ENCODE measurements at places on chromosomes 13 and 19.

GRCh38 chr13:107138486-107138885 lies 570.5 kb upstream of the ARGLU1 start:
- DNase-seq = no peak

- no peak for DNase-seq
Measured at GRCh38 chr13:78784014-78784750, 125.2 kb upstream of the OBI1 start.

DNA sequence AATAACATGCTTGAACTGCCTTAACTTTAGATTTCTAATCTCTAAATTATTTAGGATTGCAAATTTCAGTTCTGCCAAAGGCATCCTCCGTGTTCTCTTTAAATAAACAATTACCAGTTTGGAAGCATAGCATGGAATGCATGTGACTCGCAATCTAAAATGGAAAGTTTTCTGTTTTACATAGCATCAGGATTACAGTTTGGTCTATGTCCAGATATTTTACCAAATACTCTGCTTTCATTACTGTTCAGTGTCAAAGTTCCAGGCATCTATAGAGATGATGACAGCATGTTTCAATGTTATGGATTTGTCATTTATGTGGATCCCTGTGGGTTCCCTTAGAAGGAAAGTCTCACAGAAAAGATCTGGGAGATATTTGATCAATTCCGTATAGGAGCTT lies 16.8 kb downstream of the FLT1 start:
- DNase-seq = no peak

DNA sequence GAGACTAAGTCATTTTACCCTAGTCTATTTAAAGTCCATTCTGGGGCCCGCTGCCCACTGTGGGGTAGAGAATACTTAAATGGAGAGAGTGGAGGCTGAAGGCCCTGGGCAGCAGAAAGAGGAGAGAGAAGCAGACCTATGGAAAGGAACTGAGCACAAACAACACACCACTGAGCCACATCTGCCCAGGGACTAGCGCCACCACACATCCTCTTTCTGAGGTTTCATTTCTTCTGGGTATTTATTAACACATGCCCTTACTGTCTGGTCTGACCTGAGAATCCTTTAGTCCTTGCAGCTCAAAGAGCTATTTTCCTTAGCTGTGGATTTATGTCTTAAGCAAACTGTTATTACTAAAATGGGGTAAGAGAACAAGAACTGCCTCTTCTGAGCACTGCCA lies 154.0 kb downstream of the NALCN start:
- no peak for DNase-seq

DNA sequence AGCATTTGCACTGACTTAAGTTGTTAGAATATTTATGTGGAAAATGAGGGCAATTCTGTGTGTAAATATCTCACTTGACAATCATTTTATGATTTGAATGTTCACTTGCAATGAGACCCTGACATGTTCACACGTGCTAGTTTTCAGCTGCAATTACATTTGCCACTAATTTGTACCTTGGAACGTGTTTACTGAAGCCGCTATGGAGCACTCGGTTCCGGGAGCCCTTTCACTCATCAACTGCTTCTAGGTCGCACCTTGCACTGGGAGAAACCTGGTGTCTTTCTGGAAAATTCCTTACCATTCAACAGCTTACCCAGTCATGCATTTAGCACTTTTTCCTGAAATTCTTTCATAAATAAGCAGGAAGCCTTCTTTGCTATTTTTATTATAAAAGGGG lies 229.6 kb downstream of the ZIC5 start:
- DNase-seq = no peak

DNA sequence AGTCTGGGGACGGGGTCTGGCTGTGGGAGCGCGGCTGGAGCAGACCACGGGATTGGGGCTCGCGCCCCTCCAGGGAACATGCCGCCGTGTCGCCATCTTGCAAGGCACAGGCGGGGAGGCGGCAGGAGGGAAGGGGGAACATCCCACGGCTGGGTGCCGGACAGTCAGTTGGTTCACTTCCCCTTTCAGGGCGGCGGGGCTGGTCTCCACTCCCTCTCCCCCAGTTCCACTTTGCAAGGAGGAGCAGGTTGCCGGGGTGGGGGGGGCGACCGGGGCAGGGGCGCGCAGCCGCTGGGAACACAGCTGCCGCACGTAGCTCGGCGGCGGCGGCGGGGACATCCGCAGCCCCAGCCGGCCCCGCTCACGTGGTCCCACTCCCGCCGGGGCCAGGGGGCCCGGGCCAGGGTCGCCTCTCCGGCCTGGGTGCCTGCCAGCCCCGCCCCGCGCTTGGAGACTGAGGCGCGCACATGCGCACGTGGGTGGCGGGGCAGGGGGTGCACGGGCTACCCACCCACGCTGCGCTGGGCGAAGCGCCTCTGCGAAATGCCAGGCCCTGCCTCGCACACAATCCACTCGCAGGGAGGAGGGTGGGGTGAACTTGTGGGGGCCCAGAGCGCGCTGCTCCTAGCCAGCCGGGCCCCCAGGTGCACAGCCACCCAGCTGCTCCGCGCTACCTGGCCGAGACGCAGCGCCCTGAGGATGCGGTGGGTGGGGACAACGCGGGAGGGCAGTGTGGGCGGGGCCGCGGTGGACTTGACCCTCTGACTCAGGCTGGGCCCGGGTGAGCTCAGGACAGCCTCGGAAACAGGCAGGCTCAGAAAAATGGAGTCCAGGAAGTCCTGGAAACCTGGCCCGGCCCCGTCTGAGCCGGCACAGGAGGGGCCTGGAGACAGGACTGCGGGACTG lies 6.4 kb downstream of the KLF16 start:
- DNase-seq = peak; percentile 80

DNA sequence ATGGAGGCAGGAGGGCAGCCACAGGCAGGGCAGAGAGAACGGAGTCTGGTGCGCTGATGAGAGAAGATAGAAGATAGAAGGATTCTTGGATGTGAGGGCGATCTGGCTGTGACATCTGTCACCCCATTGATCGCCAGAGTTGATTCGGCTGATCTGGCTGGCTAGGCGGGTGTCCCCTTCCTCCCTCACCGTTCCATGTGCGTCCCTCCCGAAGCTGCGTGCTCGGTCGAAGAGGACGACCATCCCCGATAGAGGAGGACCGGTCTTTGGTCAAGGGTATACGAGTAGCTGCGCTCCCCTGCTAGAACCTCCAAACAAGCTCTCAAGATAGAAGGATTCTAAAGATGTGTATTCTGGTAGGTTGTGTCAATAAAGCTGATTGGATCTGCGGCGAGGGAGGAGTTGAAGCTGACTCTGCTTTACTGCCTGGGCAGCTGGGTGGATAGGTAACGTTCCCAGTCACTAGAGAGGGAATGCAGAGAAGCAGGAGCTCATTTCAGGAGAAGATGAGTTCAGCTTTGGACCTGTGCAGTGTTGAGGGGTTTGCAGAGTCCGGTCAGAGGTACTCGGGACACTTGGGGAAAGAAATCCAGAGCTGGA lies 5.1 kb downstream of the UBAC2 start:
- peak; percentile 53 for DNase-seq

DNA sequence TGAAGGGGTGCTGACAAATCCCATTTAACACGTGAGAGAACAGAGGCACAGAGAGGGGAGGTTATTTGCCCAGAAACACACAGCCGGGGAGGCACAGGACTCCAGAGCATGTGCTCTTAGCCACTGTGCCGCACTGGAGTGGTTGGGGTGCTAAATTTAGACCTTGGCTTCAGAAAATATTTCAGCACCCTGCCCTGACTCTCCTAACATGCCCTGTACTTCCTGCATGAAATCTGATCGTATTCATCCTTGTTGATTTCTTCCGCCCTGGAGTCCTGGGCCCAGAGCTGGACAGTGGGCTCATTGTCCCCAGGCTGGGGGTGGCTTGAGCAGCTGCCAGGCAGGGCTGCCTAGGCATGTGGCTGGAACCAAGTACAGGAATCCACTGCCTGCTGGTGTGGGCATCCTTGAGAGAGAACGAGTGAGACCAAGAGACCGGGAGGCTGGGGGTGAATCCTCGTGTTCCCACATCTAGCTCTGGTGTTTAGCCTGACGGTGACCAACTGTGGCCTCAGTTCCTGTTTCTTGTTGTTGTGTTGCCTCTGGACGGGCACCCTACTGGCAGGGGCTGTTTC lies 5.3 kb downstream of the SLC27A1 start:
- no peak for DNase-seq

DNA sequence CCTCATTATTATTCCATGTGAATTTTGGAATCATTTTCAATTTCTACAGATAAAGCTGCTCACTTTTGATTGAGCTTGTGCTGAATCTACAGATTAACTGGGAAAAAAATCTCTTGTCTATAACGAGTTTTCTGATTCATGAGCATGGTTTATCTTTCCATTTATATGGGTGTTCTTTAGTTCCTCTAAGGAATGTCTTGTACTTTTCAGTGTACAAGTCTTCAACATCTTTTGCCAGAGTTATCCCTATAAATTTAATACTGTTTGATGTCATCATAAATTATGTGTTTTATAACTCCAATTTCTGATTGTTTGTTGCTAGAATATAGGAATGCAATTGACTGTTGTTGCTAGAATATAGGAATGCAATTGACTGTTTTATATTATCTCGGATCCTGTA lies 533.8 kb downstream of the OLFM4 start:
- DNase-seq = no peak

- DNase-seq = no peak
Measured at GRCh38 chr13:52096748-52097147, 32.1 kb downstream of the NEK5 start.

GRCh38 chr13:91347996-91348905 lies 764 bp downstream of the MIR17HG start:
- peak; percentile 89 for DNase-seq

- DNase-seq = peak; percentile 46
Measured at GRCh38 chr13:113918981-113919701, 54.7 kb downstream of the C13orf46 start.

DNA sequence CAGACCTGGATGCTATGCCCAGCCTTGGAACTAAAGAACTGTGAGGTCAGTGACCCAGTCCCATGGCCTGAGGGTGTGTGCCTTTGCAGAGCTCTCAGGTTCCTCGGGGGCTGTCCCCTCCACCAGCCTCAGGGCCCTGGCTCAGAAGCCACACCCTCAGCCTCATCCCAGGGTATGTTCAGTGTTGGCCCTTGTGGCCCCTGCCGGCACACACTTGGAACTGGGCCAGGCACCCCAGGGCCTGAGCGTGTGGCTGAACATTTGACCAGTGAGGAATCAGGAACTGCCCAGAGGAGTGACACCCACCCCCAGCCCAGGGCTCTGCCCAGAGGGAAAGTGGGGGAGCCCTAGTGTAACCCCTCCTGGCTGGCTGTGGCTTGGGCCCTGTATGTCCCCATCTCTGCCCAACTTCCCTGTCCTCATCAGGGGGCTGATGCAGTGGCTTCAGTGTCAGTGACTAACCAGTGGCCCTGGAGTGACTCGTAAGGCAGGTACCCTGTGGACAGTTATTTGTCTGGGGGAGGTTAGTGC lies 10.0 kb downstream of the NKPD1 start:
- DNase-seq = no peak

- no peak for DNase-seq
Measured at GRCh38 chr19:13102416-13102665, 317 bp downstream of the LYL1 start.

GRCh38 chr19:43820098-43820883 lies 6.8 kb upstream of the ZNF283 start:
- DNase-seq = peak; percentile 71

GRCh38 chr13:52104624-52105023 lies 24.2 kb downstream of the NEK5 start:
- no peak for DNase-seq

GRCh38 chr13:27170516-27171243 lies 931 bp downstream of the USP12 start:
- peak; percentile 80 for DNase-seq

GRCh38 chr13:95239283-95239682 lies 62.0 kb downstream of the ABCC4 start:
- DNase-seq = no peak

- no peak for DNase-seq
Measured at GRCh38 chr13:113401452-113402415, 37.8 kb upstream of the GRTP1 start.

DNA sequence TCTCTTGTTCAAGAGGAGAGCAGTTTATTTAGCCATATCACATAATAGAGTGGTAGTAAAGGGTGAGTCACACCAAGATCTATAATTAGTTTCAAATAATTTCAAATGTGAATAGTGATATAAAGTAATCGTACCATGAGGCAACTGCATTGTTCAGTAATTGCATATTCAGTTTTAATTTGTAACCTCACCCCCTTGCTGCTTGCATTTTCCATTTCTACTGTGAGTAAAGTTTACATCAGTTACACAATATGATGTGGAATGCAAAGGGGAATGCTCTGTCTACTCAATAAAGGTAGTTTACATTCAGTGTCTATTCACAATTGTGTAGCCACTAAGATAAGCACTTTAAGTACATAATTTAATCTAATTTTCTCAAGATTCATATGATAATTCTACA lies 1695.7 kb upstream of the SPRY2 start:
- no peak for DNase-seq

- no peak for DNase-seq
Measured at GRCh38 chr19:38015761-38016160, 108.8 kb downstream of the SIPA1L3 start.

DNA sequence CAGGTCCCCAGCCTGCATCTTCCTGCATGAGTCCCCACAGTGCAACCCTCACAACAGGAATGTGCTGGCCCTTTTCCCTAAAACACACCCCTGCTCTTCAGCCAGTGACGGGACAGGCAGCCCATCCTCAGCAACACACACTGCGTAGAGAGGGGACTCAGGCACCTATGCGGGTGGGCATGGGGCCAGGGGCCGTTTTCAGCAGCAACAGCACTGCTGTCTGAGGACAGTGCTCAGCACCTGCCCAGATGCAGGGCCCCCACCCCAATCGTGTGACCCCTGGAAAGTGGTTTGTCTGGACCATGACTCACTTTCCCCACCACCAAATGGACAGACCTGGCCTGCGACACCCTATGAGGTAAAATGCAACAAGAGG lies 28.0 kb upstream of the ISYNA1 start:
- no peak for DNase-seq

- DNase-seq = no peak
Measured at GRCh38 chr19:15954820-15955219, 6.0 kb downstream of the OR10H4 start.

GRCh38 chr13:39571502-39572092 lies 31.4 kb downstream of the LHFPL6 start:
- DNase-seq = no peak

DNA sequence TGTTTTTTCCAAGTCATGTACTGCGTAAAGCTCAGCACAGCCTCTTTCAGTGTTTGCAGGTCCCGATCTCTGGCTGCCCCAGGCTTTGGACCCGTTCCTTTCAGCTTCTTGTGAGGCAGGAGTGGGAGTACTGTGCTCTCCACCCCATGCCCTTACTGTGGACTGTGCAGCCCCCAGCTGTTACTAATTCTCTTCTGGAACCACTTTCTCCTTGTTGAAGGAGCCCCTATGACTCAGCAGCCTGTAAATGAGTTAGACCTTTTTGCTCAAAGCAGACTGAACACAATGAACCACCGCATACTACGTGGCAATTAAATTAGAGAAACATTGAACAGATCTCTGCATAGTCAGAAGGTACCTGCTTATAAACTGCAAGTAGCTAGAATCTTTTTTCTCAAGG lies 39.0 kb downstream of the SERTM1 start:
- no peak for DNase-seq

GRCh38 chr13:33487575-33488243 lies 202.2 kb upstream of the STARD13 start:
- no peak for DNase-seq

Data from activated CD8-positive, alpha-beta memory T cell treated with anti-CD3 and anti-CD28 coated beads for 24 hours (primary cell).